ENCODE measurements at places on chromosomes 7 and 10.

GRCh38 chr7:36615852-36616540, 108.3 kb downstream of the AOAH start:
- no peak for DNase-seq

DNA sequence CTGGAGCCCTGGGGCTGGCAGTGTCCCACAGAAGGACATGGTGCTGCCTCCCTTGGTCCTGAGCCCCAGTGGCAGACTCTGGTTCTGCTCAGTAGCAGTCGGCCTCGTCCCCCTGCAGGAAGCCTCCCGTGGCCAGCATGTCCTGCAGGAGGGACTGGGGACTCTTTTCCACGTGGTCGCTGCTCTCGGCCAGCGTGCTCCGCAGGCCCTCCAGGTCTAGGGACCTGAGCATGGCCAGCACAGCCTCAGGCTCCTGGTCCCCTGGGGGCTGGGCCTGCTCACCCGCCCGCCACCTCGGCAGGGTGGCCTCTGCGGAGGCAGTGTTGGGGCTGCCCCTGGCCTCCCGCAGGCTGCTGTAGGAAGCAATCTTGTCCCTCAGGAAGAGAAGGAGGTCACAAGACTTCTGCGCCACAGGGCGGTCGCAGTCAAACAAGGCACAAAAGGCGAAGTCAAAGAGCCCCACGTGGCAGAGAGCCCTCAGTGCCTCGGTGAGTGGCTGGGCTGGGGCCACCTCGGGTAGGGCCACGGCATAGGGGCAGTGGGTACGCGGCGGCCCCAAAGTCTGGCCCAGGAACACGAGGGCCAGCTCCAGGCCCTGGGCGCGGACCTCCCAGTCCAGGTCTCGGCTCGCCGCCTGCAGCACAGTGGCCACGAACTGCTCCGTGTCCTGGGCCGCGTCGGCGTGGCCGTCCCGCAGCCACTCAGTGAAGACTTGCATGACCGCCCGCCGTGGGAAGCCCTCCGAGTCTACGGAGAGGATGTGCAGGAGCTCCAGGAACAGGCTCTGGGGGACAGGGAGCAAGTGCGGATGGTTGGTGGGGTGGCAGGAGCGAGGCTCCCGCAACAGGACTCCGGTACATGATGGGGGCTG, 17.1 kb downstream of the BRAT1 start:
- peak; percentile 32 for DNase-seq

- no peak for DNase-seq
Observed at GRCh38 chr10:7035126-7035761, 375.6 kb downstream of the SFMBT2 start.

DNA sequence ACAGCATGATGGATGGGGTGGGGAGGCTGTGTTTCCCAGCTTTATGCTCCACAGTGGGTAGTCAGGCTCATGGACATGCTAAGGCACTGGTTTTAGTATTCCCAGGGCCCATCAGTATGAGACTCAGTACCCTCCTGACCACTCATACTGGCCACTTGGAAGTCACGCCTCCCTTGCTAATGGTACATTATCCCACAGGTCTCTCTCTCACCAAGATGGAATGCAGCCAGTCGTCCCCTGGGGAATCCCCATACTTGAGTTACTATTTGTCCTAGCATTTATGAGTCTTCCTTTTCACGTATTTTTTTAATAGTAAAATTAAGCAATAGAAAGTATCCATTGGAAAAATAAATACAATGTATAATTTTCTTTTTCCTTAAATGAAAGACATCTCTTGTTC, 80.6 kb upstream of the TBX20 start:
- no peak for DNase-seq

GRCh38 chr7:1468643-1469298, 9.5 kb upstream of the MICALL2 start:
- no peak for DNase-seq

- DNase-seq: no peak
Observed at GRCh38 chr10:71635867-71636266, 83.7 kb downstream of the C10orf105 start.

- no peak for DNase-seq
Observed at GRCh38 chr7:112481833-112482670, 1.3 kb downstream of the LSMEM1 start.

DNA sequence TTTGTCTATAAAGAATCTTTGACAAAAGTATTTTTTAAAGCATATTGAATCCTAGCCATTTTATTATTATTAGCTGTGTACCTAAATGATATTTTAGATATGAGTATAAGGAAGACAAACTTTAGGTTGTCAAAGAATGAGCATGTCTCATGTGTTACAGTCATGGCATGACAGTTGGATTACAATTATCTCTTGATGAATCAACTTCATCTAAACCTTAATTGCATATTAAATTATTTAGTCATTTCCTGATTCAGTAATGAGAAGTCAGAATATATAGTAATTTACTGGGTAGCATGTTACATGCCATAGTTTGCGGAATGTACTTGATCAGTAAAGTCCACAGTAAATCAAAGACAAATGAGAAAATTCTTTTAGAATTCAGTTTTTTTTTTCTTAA, 59.2 kb downstream of the MAPK8 start:
- DNase-seq: no peak

DNA sequence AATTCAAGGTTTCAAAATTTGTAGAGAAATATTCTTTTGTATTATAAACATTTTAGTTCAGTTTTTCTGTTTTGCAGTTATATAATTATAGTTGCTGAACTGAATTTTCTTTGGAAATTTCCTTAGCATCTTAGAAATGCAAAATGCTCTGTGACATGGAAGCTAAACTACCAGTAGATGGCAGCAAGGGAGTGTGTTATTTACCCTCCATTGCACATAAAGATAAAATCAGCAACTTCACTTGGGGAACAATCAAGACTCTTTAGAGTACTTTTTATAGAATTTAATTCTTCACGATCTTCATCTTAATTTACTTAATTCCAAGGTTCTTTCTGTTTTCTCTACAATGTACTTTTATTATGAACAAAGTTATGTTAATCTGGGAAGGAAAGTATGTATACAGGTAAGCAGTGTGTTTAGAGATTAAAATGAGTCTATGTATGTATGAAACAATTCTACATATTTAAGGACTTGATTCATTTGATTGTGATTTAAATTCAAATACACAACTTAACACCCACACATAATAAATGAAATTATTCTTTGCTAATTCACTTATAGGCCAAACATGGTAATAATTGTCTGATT, 404.2 kb downstream of the THSD7A start:
- DNase-seq: no peak

DNA sequence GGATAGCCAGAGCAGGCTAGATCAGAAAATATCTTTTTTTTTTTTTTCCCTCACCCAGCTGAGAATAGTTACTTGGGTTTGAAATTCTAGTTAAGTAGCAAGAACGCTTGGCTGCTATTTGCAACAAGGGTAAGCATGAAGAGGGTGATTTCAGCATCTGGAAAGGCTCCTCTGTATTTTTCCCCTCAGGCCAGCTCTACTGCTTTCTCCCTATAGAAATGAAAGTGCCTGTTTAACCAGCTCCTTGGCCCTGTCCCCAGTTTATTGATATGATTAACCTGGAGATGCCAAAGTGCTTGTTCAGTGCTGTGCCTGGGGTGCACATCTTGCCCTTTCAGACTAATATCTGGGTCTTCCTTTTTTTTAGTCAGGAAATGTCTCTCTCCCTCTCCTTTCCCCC, 37.1 kb downstream of the AP3M1 start:
- DNase-seq: no peak

GRCh38 chr10:76428551-76429367, 997.3 kb downstream of the LRMDA start:
- no peak for DNase-seq

- DNase-seq: no peak
Observed at GRCh38 chr10:103492655-103493261, 747 bp upstream of the NEURL1 start.

GRCh38 chr7:126972571-126972970, 280.2 kb downstream of the GRM8 start:
- no peak for DNase-seq

DNA sequence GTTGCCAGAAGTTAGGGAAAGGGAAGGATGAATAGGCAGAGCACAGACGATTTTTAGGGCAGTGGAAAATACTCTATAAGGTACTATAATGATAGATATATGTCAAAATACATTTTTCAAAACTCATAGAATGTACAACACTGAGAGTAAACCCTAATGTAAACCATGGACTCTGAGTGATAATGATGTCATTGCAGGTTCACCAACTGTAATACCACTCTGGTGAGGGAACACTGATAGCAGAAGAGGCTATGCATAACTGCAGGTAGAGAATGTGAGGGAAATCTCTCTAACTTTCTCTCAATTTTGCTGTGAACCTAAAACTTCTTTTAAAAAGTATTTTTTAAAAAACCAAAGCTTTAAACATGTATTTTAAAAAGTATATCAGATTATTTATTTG, 22.1 kb downstream of the POT1 start:
- DNase-seq: no peak

DNA sequence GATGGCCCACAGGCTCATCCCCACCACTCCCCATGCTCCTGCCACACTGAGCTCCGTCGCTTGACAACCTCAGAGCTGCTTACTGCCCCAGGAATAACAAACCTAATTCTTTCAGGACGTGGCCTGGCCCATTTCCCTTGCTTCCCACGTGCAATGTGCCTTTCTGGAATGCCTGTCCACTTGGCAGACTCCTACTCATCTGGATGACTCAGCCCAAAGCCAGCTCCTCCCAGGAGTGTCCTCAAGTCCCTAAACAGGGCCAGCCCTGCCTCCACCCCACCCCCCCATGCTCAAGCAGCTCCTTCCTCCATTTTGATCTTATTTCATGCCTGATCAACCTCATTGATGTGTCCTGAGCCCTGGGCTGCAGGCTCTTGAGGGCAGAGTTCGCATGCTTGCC, 164.9 kb upstream of the RNF32 start:
- no peak for DNase-seq

DNA sequence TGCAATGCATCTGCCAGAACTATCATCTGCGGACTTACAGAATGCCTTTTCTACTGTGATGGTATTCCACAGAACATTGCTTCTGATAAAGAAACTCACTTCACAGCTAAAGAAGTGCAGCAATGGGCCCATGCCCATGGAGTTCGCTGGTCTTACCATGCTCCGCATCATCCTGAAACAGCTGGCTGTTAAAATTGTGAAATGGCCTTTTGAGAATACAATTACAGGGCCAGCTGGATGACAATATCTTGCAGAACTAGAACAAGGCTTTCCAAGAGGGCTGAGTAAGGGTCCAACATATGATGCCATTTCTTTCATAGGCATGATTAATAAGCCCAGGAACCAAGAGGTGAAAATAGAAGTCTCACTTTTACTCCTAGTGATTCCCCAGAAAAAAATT, 104.1 kb upstream of the ADCY1 start:
- DNase-seq: no peak

DNA sequence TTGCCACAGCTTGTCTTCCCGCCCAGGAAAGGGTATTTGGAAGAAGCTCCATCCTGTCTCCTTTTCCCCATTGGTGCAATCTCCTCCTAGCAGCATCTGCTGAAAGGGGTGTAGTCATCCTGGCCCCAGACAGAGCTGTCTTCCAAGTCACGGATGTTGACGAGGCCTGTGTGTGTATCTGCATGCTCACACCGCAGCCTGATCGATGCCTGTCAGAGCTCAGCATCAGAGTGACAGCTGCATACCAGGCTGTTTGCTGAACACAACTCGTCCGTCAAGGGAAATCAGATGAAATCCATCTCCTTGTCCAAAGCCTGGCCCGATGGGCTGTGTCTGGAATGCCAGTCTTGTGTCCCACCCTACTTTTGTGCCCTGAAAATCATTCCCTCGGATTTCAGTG, 21.2 kb upstream of the LRRC4 start:
- DNase-seq: no peak

DNA sequence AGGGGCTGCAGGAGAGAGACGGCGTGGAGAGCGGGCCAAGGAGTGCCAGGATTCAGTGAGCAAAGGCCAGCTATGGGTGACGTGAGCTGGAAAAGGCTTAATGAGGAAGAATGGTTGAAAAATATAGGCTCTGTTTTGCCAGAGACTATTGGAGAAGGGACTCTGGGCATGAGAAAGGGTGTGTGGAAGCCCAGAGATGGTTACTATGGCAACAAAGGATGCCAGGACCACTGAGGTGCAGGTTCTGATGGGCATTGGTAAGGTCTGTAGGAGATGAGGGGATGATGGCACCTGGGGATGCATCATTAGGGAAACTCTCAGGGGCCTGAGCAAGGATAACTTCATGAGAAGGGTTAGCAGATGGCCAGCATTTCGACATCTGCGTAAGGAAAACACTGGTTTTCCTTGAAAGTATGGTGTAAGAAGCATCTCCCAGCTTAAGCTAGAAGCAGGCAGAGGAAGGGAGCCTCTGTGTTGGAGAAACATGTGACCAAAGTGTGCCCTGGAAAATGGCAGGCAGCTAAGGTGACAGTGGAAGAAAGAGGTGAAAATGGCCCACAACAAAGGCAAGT, 21.6 kb upstream of the FAM180A start:
- DNase-seq: no peak

DNA sequence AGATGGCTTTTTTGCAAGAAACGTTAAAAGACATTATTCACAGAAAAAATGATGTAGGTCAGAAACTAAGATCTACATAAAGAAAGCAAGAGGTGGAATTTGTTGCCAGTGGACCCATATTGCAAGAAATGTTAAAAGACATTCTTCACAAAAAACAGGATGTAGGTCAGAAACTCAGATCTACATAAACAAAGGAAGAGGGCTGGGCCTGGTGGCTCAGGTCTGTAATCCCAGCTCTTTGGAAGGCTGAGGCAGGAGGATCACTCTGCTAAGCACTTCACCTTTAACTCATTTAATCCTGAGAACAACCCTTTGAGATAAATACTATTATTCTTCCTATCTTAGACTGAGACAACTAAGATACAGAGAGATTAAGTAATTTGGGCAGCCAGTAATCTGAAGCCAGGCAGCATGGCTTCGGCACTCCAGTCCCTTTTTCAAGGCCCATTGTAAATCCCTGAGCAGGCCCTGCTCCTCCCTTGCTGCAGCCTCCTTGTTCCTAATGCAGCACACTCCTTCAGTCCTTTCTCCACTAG, 11.6 kb downstream of the ZFAND4 start:
- DNase-seq: no peak

DNA sequence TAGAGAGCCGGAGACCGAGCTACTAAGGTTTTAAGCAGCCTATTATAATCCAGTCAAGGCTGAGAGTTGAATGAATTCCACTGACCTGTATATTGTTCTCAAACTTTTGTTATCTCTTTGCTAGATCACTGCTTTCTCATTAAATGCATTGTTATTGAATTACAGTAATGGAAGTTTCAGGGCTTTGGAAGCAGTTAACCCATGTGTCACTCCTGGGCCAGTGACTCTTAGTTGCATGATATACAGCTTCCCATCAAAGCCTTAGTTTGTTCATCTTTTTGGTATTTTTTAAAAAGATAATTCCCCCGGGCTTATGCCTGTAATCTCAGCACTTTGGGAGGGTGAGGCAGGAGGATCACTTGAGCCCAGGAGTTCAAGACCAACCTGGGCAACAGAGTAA, 55.4 kb upstream of the KIAA1217 start:
- no peak for DNase-seq

GRCh38 chr7:3495954-3496353, 194.9 kb downstream of the SDK1 start:
- no peak for DNase-seq
